Activated naive CD4-positive, alpha-beta T cell treated with anti-CD3 and anti-CD28 coated beads for 36 hours (primary cell): ENCODE measurements at places on chromosomes 12 and 14. TPM values are rescaled to one million over a fixed set of nuclear protein-coding genes. Genes with fewer than 3 reads are reported as not detected.

DNA sequence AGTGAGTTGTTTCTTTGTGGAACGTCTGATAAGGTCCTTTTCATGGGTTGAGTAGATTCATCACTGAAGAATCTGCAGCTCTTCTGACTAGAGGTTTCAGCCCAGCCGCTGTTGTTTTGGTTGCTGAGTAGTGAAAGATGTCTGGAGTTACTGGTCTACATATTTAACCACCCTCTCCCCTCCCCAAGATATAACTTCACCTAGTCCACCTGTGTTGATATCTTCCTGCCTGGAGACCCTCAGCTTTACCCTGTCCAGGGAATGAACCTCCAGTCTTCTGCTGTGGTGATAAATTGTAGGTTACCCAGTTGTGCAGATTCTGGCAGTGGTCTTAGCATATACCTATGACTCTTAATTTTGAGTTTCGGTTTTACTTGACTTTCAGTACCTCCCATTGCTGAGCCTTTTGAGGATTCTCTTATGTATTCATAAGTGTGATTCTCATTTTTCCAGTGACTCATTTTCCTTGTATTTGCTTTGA is 62.9 kb downstream of the CCDC91 start:
- peaks cover 63% of the 10 kb centered on the region for H3K4me1 ChIP-seq
- peak overlapping the region; percentile 79 for H3K27ac ChIP-seq
- no peaks in the 10 kb centered on the region for H3K27me3 ChIP-seq

DNA sequence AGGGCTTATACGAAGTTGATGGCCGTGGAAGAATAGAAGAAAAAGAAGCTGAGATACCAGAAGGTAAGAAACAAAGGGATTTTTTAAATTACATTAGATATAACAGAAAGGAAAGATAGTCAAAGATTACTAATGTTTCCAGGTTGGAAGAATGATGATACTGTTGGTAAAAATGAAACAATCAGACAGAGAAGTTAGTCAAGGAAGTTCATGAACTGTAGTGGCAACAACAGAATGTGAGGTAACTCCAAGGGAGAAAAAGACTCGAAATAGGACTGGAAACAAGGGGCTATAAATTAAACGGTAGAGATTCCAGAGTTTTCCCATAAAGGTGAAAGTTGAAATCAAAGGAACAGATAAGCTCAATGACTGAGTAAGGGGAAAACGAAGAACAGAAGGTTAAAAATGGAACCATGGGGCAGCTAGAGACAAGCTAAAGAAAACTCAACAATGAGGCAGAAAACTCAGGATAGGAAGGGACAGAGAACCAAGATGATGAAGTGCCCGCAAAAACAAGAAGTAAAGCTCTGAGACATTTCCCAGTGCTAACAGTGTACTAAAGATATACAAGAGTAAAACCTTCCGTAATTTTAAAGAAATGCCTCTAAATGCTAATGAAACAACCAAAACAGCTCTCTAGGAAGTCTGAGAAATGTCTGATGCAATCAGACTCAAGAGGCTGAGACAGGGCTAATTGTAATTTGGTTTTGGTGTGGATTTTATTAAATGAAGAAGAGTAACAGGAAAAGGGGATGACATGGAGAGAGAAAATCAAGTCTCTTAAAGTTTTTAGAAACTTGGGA is 70.0 kb downstream of the PPP2R5E start:
- no peak for DNase-seq
- no peak overlapping the region for H3K27ac ChIP-seq
- H3K4me1 ChIP-seq, result peaks cover 63% of the 10 kb centered on the region
- no peaks in the 10 kb centered on the region for H3K27me3 ChIP-seq

GRCh38 chr14:103904493-103905107 is 23.7 kb upstream of the TDRD9 start:
- H3K27ac ChIP-seq, result no peak overlapping the region
- no peaks in the 10 kb centered on the region for H3K36me3 ChIP-seq
- peaks cover 16% of the 10 kb centered on the region for H3K4me1 ChIP-seq
- H3K27me3 ChIP-seq, result no peaks in the 10 kb centered on the region
- no peak for DNase-seq

DNA sequence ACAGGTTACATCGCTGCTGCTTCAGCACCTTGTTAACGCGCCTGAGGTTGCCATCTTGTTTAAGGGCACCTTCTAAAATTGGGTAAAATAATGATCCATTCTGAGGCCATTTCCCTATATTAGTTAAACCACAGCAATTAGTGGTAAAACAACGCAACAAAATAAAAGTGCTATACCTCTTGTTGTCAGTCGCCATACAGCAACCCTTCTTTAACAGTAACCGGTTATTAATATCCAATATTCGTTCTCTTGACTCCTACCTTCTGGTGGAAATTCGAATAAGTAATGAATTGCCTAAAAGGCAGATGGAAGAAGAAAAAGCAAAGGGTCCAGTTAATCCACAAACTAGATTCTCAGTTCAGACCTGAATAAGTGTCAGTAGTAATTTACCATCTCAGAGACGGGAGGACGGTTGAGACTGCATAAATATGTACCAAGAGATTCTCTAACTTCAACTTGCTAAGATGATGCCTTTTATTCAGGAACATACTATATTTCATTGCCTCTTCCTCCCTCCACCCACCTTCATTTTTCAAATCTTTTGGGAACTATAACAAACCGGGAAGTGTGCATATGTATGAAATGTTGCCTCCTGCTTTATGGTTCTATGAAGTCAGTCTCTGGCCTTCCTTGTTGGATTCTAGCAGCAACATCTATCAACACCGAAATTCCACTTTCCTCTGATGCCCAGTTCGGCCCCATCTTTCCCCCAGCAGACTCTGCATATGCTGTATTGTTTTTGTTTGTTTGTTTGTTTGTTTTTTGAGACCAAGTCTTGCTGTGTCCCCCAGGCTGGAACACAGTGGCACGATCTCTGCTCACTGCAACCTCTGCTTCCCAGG is 824 bp upstream of the PSMB5 start:
- H3K27ac ChIP-seq, result peak overlapping the region; percentile 96
- H3K4me3 ChIP-seq, result peak overlapping the region; percentile 88
- peaks cover 35% of the 10 kb centered on the region for H3K36me3 ChIP-seq
- no peaks in the 10 kb centered on the region for H3K27me3 ChIP-seq
- DNase-seq, result no peak

DNA sequence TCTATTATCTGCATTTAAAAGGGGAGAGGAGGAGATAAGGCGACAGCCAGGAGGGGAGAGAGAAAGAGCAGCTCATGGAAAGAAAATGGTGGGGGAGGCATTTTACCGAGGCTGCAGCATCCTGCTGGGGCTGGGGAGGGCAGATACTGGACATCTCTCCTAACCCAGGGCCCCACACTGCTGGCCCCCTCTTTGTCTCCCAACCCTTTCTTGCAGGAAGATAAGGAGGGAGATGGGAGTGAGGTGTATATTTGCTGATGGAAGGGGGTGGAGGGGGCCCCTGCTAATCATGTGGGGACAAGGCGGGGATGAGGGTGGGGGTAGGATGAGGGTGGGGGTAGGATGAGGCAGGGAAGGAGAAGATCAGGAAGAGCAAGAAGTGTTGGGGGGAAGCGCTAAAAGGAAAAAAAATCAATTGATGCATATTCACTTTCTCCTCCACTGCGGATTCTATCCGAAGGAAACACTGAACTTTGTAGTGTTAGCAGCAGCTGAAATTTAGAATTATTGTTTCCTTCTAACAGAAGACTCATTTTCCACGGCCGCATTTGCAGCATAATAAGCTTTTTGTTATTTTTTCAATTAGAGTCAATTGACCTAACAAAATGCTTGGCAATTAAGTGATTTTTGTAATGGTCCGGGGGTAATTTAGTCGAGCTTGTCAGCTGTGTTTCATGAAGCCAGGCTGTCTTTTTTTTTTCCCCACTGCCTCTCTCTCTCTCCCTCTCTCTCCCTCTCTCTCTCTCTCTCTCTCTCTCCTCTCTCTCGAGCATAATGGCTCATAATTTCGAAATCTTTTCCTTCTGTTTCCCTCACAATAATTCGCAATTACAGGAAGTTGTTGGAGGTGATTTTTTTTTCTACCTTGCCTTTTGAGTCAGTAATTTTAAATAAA is 1134.6 kb downstream of the BCL11B start:
- H3K4me3 ChIP-seq, result peak overlapping the region; percentile 71
- no peaks in the 10 kb centered on the region for H3K27me3 ChIP-seq
- H3K27ac ChIP-seq, result peak overlapping the region; percentile 98
- peaks cover 74% of the 10 kb centered on the region for H3K4me1 ChIP-seq

DNA sequence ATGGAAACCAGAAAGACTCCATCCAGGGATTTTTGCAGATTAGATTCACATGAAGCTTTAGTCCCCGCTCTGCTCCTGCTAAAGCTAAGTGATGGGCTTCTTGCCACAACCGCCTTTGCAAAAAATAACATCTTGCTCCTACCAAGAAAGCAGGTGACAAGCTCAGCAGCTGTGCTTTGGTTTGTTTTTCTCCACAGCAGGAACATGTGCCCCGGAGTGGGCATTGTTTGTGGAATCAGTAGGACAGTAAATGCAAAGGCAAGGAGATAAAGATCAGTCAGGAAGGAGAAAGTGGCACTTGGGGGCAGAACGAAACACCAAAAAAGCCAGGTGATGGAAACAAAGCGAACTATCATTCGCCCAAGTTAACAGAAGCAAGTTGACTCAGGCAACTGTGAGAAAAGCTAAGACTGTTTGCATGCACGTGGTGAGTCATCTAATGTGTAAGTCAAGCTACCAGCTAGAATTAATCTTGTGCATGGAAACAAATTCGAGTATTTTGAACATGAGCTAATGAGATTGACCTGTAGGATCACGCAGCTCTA is 165.5 kb upstream of the PLXNC1 start:
- H3K4me3 ChIP-seq, result no peak overlapping the region
- peak; percentile 76 for DNase-seq
- no peaks in the 10 kb centered on the region for H3K36me3 ChIP-seq
- peaks cover 27% of the 10 kb centered on the region for H3K4me1 ChIP-seq
- no peaks in the 10 kb centered on the region for H3K27me3 ChIP-seq

- DNase-seq, result no peak
- no peaks in the 10 kb centered on the region for H3K4me1 ChIP-seq
- H3K36me3 ChIP-seq, result no peaks in the 10 kb centered on the region
- no peak overlapping the region for H3K4me3 ChIP-seq
Observed at GRCh38 chr14:29798108-29798663, 129.5 kb downstream of the PRKD1 start.

DNA sequence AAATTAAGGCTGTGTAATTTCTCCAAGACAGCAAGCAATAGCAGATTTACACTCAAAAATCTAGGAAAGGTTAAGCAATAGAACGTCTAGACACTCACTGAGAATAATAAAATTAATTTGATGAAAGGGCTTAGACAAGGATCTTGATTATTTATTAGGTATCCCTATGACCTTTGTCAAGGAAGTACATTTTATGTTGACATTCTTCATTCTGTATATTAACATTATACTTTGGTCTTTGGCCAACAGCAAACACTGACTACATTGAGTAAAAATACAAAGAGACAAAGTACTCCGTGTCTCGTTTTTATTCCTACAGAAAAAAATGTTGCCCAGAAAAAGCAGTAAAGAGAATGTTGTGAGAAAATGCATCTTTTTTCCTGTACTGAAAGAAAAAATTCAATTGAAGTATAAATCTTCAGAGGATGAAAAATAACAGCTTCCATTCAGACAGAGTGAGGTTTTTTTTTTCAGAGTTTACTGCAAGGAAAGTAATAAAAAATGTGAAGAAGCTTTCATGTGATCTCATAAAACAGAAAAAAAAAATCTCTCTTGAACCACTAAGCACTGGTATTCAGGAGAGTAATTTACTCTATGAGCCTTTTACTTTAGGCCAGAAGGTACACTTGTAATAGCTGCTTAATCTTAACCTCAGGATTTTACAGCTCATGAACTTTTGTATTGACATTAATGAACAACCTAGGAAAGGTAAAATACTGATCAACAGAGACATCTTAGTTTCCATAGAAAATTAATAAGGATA is 605.0 kb downstream of the FSCB start:
- no peak overlapping the region for H3K4me3 ChIP-seq
- no peaks in the 10 kb centered on the region for H3K4me1 ChIP-seq
- H3K36me3 ChIP-seq, result no peaks in the 10 kb centered on the region
- no peak for DNase-seq

The NPFF gene
- total RNA-seq, result not detected

GRCh38 chr14:59320361-59320760 is 131.9 kb downstream of the DAAM1 start:
- no peak overlapping the region for H3K27ac ChIP-seq
- H3K27me3 ChIP-seq, result no peaks in the 10 kb centered on the region
- no peaks in the 10 kb centered on the region for H3K36me3 ChIP-seq
- H3K4me1 ChIP-seq, result peaks cover 8% of the 10 kb centered on the region
- no peak overlapping the region for H3K4me3 ChIP-seq
- DNase-seq, result no peak

- no peaks in the 10 kb centered on the region for H3K27me3 ChIP-seq
- H3K27ac ChIP-seq, result no peak overlapping the region
- peaks cover 1% of the 10 kb centered on the region for H3K36me3 ChIP-seq
- no peak for DNase-seq
- no peak overlapping the region for H3K4me3 ChIP-seq
- no peaks in the 10 kb centered on the region for H3K4me1 ChIP-seq
Observed at GRCh38 chr14:31090883-31091764, 64.9 kb upstream of the STRN3 start.

- peaks cover 28% of the 10 kb centered on the region for H3K4me1 ChIP-seq
- DNase-seq, result no peak
- no peak overlapping the region for H3K27ac ChIP-seq
- no peaks in the 10 kb centered on the region for H3K36me3 ChIP-seq
Observed at GRCh38 chr14:102523569-102524450, 14.2 kb upstream of the ANKRD9 start.

DNA sequence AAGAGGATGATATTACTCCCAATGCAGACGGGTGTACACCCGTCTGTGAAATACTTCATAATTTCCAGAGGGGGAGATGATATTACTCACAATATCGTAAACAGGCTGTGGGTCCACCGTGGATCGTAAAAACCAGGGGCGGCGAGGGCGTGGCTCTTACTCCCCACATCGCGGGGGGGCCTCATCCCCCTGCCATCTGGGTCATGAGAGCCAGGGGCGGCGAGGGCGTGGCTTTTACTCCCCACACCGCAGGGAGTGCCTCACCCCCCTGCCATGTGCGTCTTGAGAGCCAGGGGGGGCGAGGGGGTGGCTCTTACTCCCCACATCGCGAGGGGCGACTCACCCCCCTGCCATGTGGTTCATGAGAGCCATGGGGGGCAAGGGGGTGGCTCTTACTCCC is 86.2 kb upstream of the GNG2 start:
- DNase-seq, result no peak
- no peak overlapping the region for H3K27ac ChIP-seq
- no peak overlapping the region for H3K4me3 ChIP-seq
- H3K36me3 ChIP-seq, result no peaks in the 10 kb centered on the region
- no peaks in the 10 kb centered on the region for H3K27me3 ChIP-seq

- no peak overlapping the region for H3K27ac ChIP-seq
- no peaks in the 10 kb centered on the region for H3K27me3 ChIP-seq
- H3K4me3 ChIP-seq, result no peak overlapping the region
- DNase-seq, result no peak
- H3K4me1 ChIP-seq, result no peaks in the 10 kb centered on the region
- no peaks in the 10 kb centered on the region for H3K36me3 ChIP-seq
Observed at GRCh38 chr12:23350808-23351207, 598.7 kb downstream of the SOX5 start.

GRCh38 chr12:237026-237815 is 23.3 kb upstream of the SLC6A12 start:
- H3K36me3 ChIP-seq, result peaks cover 3% of the 10 kb centered on the region
- no peaks in the 10 kb centered on the region for H3K4me1 ChIP-seq
- no peak for DNase-seq

The DACT1 gene
- 4.0 TPM for total RNA-seq

The IL25 gene
- not detected for total RNA-seq

The OR6C4 gene
- total RNA-seq, result not detected

The ABCD2 gene
- 9.1 TPM for total RNA-seq
